Activated CD8-positive, alpha-beta T cell treated with anti-CD3 and anti-CD28 coated beads for 36 hours (primary cell): ENCODE measurements at places on chromosomes 13 and 19. TPM values are rescaled to one million over a fixed set of nuclear protein-coding genes. Genes with fewer than 3 reads are reported as not detected.
A peak's percentile ranks its signal among the peaks of the same experiment; 100 is the strongest.

NRTN gene
- not detected for total RNA-seq

DNA sequence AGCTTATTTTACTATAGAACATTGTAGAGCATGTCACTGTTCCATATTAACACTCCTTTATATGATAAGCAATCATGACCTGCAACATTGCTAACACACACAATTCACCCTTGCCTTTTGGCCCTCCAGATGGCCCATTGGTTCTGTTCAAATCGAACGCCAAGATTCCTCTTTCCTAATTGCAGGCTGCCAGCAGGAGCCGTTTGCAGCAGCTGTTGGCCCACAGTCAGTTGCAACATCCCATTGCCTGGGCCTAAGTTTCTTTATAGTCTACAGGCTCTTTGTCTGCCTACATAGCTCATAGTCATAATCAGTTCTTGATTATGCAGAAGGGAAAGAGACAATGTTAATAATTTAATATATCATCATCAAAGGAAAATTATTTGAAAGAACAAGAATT is 37.6 kb downstream of the KCTD12 start:
- no peak for DNase-seq

DNA sequence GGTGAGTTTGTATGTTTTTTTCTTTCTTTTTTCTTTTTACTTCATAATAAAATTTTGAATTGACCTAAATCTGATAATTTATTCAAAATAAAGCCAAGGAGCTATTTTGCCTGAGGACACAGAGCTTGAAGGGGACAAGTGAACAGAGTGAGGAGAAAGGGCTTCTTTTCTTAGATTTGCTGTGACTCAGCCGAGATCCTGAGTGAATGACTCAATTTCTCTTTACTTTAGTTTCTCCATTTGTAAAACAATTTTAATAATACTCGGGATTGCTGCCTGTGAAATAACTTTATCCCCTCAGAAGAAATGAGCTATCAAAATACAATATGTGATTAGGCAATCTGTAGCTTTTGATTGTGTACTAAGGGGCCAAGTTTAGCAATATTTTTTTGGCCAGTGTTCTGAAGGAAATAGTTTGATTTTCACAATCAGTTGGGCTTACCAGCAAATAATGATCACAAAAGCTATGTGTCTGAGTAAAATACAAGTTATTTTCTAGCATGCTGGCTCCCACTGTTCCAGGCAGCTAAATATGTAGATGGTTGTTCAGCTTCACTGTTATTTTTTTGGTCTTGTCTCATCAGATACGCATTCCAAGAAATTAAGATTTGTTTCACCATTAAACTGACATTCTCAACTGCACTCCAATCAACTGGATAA is 437.5 kb downstream of the FGF9 start:
- DNase-seq = no peak

GRCh38 chr19:47813304-47813994 is 8.3 kb upstream of the CRX start:
- DNase-seq = peak; percentile 82

DNA sequence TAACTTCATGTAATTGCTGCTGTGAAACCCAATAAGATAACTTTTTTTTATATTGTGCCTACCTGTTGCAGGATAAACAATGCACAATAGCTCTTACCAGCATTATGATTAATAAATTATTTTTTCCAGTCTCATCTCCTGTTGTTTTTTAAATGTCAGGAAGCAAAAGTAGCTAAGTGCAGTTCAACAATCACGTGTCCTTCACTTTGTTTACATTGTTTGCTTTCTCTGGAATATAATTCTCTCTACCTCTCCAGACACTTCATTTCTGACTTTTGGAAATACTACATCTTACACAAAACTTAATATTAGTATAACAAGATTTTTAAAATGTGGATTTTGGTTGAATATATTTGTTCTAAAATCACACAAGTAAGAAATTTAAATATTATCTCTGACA is 1359.4 kb downstream of the SLITRK1 start:
- DNase-seq = no peak

- DNase-seq = no peak
Observed at GRCh38 chr19:3073159-3073563, 10.9 kb upstream of the TLE5 start.

GRCh38 chr13:99994638-99995020 is 13.0 kb downstream of the ZIC2 start:
- DNase-seq = no peak

- DNase-seq = no peak
Observed at GRCh38 chr13:44932171-44932849, 57.0 kb downstream of the NUFIP1 start.

FDX2 gene
- 14.3 TPM for total RNA-seq

GRCh38 chr19:41248895-41249294 is 15.3 kb upstream of the HNRNPUL1 start:
- no peak for DNase-seq

GRCh38 chr19:29735829-29736228 is 20.8 kb upstream of the C19orf12 start:
- no peak for DNase-seq

DNA sequence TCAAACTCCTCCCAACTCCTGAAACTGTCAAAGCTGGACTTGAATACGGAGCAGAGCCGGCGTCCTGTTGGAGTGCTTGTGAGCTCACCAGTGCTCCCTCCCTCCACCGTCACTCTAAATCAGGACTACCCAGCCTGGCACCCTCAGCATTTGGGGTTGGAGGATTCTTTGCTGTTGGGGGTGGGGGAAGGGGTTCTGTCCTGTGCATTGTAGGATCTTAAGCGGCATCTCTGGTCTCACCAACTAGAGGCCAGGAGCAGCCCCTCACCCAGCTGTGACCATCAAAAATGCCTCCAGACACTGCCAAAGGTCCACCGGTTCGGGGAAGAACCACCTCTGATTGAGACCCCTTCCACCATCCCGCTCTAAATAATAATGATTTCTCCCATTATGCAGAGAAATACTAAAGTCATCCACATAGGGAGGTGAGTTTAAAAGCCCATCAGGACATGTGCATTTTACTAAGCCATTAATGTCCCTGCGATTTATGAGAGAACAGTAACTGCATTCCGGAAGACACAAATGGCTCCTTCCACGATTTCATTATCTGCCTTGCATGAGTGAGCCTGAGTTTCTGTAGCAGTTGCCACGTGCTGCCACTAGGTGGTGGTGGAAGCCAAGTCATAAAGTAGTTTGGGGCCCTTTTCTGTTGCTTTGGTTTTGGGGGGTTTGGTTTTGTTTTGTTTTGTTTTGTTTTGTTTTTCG is 16.1 kb upstream of the USP29 start:
- DNase-seq = peak; percentile 79

DNA sequence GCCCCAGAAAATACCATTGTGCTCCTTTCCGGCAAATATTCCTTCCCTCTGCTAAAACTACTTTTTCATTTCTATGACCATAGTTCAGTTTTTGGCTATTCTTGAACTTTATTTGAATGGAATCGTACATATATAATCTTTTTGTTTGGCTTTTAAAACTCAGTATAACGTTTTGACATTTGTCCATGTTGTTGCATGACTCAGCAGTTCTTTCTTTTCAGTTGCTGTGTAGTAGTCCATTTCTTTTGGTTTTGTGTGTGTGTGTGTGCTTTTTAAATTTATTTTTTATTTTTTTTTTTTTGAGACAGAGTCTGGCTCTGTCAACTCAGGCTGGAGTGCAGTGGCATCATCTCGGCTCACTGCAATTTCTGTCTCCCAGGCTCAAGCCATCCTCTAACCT is 35.0 kb downstream of the ITM2B start:
- DNase-seq = no peak

DNA sequence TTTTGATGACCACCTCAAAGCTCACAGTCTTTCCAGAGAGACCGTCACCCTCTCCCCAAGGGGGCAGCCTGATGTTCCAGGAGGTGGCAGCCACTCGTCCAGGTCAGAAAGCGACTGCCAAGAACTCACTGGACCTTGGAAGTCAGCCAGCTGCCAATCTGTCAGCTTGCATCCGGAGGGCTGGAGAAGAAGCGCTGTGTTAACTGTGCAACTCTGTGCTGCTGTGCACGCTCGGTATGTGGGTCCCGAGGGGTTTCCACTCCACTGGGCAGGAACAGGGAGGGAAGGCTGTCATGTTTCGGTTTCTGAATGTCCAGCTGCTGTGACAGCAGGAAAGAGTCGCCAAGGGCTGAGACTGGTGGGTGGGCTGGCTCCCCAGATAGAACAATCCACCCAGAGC is 89.2 kb downstream of the CACNA1A start:
- no peak for DNase-seq

NLRP9 gene
- not detected for total RNA-seq

DNA sequence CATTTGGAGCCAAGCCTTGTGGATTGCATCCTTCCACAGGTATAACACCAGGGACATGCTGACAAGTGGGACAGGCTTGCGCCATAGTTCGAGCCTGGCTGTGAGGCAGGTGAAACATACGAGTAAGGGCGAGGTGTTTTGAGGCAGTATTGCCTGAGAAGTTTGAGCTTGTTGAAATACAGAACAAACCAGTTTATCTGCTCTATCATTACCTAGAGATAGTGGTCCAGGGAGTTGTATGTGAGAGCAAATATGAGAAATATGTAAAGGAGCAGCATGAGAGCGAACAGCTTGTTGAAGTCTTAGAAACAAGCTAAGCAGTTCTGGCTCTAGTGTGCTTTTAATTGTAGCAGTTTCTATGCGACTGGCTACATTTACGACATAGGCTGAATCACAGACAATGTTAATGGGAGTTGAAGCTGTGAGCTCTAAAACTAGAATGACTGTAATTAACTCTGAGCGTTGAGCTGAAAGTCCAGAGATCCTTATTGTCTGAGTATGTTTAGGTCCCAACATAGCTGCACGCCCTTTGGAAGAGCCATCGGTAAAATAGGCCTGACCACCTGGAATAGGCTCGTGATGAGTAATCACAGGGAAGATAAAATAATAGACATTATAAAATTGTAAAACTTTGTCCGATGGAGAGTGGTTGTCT is 8.2 kb downstream of the ZNF439 start:
- no peak for DNase-seq

DNA sequence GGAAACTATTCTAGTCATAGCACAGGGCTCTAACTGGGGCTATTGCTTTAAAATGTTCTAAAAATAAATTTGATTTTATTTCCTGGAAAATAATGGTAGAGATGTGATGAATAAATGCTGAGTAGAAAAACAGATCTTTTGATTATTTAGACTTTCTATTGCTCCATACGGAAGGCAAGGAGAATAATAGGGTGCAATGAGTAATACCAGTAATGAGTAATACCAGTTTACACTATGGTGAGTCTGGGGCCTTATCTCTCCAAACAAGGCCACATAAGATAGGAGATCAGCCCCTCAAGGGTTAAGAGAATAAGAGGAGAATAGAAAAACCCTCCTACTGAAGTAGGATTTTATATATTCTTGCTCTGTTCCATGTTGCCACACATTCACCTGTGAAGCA is 390.4 kb downstream of the KLF5 start:
- DNase-seq = no peak
